AG09309 (cell line): ENCODE measurements at places on chromosomes 3 and 15.

DNA sequence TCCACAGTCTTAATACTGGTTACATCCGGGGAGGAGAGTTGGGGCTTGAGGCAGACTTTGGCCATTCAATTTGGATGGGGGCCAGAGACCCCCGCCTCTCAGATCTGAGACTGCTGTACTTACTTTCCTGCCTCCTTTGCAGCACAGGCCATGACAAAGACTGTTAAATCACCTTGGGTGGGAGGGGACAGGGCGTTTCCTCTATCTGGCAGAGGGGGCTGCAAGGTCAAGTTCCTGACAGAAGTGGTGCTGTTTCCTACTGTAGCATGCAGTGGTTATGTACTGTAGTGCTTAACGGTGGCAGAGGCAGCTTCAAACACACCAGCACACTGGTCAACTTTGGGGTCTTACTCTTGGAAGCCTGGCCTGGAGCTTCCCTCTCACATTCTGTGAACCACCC is 261.2 kb upstream of the LRRFIP2 start:
- DNase-seq = no peak

DNA sequence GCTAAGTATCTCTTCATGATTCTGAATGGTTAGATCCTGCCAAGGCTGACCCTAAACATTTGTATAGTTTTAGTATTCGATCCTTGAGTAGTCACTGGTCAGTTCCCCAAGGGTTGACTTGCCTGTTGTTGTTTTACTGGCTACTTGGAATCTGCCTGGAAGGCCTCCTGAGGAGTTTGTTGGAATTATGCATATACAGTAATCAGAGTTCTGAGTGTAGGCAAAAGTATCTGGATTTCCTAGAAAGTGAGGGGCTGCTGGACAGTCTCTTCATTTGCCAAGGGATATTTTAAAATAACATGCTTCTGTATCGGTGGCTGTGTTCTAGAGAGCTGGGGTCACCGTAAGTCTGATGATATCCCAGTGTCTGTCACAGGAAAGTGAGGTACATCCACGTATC is 333.2 kb upstream of the C2CD4B start:
- no peak for DNase-seq

- no peak for DNase-seq
Measured at GRCh38 chr15:89184357-89184756, 37.0 kb downstream of the RLBP1 start.

- no peak for DNase-seq
Measured at GRCh38 chr3:107251819-107252218, 125.4 kb upstream of the CCDC54 start.

DNA sequence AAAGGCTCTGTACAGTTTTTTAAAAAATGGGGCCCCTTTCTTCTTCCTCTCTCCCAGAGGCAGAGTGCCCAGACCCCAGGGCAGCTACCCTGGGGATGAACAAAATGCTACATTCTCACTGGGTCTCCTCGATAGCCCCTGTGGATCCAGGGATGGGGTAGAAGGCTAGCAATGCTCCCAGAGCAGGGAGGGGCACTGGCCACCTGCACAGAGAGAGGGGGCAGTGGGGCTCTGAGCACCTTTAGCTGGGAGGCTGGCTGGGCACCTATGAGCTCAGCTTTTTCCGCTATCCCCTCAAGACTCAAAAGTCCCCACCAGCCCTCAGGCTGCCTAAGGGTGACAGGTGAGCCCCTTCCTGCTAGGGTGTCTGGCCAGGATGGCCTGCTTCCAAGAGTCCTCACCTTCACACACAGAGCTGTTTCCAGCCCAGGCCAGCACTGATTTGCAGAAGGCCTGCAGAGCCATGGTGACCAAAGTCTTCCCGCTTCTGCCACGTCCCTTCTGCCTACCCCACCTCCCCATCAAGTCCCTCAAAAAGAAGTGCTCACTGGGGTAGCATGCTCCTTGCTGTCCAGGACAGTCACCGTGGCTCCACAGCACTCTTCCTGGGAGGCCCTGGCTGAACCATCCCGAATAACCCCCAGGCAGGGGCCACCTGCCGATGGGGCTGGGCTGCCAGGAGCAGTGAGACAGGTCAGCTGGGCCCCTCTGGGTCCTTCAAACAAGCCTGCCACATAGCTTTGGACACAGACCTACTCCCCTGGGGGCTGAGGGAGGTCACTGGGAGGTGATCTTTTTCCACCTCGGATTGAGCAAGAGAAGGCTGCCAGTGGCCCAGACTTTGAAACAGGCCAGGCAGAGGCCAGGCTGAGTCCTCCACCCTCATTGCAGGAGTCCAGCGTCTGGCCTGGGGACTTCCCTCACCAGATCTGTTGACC is 20.4 kb downstream of the BMF start:
- no peak for DNase-seq

DNA sequence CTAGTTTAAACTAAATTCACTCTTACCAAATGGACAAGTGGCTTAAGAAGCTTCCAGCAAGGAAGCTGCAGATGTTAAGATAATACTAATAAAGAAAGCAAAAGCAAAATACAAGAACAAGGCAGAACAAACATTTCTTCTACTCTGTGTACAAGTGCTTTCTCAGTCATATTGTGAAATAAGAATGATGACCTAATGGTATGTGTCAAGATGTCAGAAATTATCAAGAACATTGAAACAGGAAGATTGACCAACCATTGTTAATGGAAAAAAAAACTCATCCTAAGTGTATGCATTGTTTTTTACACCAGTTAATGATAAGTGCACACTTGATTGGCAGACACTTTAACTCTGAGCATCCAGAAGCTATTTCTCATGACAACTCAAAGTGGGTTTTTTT is 65.4 kb upstream of the P2RY1 start:
- DNase-seq = no peak

- no peak for DNase-seq
Measured at GRCh38 chr3:193457526-193457925, 79.0 kb upstream of the ATP13A5 start.

DNA sequence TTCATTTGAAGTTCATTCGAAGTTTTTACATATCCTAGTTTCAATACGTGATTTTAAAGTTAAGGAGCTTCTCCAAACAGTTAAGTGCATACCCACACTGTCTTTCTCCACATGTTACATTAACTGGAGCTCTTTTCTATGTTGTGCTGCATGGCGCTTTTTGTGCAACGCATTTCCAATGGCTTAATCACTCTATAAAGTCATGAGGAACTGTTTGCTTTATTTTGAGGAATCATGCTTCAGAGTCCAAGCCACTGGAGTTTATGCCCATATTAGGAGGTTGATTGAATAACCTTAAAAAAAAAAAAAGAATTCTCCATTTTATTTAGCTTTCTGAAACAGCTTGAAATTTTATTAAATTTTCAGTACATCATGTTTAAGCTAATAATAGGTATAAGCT is 109.4 kb upstream of the MBNL1 start:
- peak; percentile 73 for DNase-seq

GRCh38 chr15:96559087-96559486 is 228.6 kb downstream of the NR2F2 start:
- DNase-seq = no peak

DNA sequence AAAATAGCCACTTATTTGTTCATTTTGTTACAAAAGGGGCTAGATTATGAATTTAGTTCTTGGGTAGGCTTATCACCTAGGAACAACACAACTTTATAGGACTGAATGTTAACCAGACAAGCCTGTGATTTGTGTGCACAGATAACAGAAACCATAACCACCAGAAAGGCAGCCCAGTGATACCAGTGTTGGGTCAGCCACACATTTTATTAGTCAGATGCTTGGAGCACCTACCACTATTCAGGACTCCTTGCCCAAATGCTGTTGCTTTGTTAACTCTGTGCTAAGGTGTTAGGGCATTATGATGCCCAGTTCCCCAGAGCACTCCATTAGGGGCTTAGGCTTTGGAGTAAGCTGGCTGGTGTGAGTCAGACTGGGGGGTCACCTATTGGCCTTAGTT is 22.5 kb downstream of the PLCL2 start:
- DNase-seq = no peak

DNA sequence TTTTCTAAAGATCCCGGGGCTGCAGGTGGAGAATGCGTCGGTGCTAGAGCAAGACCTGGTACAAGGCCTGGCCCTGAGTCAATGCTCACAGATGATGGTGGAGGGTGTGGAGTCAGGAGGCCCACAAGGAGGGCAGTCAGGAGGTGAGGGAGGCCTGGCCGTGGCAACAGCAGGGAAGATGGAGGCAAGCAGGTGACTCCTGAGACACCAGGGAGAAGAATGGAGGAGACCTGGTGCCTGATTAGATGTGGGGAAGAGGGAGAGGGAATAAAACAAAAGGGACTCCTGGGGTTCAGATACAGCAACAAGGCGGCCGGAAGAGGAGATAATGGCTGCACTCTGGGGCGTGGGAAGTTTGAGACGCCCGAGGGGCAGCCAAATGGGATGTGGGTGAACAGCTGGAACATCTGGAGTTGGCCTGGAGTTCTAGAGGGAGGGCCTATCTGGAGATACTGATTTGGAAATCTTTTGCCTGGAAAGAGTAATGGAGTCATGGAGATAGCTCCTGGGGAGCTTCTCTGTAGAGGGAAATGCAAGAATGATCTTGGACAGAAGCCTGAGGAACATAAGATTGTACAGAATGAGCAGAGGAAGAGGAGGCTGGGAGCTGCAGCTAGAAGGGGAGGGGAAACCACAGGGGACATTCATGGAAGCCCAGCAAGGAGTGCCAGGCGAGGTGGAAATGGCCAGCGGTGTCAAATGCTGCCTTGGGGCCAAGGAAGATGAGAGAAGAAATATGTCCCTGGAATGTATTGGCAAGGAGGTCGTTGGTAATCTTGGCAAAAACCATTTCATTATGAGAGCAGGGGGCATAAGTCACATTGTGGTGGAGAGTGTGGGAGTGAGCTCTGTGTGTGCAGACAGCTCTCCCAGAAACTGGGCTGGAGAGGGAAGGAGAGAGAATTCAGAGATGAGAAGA is 67.5 kb upstream of the CORO2B start:
- DNase-seq = peak; percentile 95

DNA sequence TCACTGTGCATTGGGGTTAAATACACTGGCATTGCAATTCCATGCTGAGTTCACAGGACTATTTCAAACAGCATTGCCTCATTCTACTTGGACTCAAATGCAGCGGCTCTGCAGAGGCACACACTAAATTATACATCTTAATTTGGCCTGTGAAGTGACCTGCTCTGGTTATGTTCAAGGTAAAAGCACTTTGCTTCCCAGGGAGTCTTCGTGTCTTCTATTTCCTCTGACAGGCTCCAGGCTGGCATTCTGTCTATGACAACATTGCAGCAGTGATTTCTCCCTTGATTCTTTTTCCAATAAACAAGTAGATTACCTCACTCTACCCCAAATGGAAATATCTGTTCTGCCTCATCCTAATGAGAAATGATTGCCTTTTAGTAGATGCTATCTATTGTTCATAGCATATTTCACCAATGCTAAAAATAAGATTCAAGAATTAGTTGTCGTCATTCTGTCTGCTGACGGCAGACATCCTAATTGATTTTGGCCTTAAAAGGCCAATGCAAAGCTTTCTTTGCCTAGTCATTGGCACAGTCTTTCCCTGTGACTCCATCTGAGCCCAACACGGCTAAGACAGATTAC is 33.8 kb downstream of the FMN1 start:
- no peak for DNase-seq

DNA sequence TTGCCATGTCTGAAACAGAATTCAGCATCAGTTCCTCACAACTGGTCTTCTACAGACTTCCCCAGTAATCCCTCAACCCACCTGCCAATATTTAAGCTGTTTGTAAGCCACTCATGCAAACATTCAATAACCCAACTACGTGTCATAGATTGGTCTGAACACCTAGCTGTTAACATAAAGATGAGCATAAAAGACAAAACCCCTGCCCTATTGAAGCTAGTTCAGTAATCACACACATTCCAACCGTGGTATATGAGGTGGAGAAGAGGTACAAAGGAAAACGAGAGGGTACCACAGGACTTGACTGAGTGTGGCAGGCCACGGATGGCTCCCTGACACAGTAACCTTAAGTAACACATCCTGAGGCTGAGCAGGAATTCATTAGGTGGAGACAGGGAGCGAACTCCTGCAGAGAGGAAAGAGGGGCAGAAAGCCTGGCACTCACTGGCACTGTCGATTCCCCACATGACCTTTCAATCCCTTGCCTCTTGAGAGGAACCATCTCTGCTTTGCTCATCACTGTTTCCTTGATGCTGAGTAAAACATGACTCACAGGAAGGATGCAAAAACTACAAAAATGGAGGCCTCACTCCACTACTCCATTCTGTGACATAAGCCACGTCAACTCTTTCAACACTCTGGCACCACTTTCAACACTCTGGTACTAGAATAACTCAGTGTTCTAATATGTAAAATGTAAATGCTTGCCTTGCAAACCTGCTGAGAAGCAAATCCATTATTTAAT is 31.3 kb downstream of the RPN1 start:
- DNase-seq = peak; percentile 52

DNA sequence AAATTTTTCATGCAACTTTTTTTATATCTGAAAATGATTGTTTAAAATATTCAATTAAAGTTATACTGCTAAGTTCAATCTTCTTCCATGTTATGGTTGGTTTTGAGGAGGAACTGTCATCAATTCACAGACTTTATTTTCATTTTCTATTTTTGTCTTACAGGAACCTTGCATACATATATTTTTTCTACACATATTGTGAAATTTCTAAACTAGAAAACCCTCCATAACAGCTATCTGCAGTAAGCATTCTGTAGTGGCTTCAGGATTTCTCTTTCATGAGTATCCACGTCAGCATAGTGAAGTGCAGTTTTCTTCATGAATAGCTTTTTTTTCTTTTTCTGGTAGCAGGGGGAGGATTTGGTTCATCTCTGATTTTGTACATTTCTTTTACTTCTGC is 48.2 kb downstream of the ATR start:
- DNase-seq = no peak

- DNase-seq = no peak
Measured at GRCh38 chr3:65848024-65848423, 190.7 kb downstream of the MAGI1 start.

DNA sequence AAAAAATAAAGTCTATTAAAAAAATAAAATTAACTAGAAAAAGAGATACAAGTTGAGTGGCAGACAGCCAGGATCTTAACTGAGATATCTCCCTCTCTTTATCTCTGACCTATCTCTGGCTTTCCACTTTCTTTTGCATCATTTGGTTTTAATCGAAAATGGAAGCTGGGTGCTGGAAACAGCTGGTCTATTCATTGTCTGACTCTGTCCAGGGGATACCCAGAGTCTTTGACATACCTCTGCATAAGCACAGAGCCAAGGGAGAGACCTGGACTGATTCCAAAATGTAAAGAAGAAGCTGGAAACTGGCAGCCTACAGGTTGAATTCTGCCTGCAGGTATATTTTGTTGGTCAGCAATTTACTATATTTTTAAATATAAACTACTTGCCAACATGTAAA is 29.6 kb upstream of the CRBN start:
- no peak for DNase-seq

DNA sequence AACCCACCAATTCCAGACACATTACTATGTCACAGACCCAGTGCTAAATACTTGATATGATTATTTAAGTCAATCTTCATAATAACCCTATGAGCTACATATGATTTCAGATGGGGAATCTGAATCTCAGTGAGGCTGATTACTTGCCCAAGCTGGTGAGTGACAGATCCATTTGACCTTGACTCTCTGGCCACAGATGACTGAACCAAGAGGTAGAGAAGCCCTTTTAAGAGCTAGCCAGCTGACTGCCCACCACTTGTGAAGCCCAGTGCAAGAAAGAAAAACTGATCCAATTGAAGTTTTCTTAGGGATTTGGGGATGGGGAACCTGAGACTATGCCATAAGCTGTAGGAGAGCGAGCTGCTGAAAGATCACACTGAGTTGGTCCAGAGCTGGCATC is 124.7 kb upstream of the SPATA12 start:
- DNase-seq = no peak
